ENCODE measurements at places on chromosomes 3 and 15.

GRCh38 chr15:61076598-61077170 lies 152.4 kb downstream of the RORA start:
- no peak for DNase-seq

DNA sequence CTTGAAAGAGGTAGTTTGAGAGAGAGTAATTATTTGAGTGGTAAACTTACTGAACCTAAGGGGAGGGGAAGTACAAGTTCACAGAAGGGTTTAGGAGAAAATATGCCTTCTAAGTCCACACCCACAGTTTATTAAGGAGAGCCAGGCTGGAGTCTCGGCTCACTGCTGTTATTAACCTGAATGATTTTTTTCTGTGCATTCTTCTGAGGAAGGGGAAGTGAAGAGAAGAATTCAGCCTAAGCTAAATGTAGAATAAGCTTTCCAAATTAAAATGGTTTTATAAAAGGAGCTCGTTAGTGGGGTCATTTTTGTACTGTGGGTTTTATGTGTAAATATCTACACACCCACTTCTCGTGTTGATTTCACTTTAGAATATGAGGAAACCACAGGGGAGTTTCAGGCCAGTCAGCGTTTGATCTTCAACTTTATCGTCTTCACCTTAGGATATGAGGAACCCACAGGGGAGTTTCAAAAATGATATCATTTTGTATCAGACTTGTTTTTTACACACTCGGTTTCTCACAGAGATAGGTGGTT lies 1.5 kb downstream of the WHAMM start:
- DNase-seq = no peak

- DNase-seq = no peak
These were observed 67.0 kb downstream of the SETD2 start for GRCh38 chr3:47096959-47097358.

- no peak for DNase-seq
These were observed at the start of gene CFAP161 for GRCh38 chr15:81133782-81134461. TSS of gene CFAP161 (plus strand) at chr15:81134270. CDS start at chr15:81134330, 60 bp downstream.

DNA sequence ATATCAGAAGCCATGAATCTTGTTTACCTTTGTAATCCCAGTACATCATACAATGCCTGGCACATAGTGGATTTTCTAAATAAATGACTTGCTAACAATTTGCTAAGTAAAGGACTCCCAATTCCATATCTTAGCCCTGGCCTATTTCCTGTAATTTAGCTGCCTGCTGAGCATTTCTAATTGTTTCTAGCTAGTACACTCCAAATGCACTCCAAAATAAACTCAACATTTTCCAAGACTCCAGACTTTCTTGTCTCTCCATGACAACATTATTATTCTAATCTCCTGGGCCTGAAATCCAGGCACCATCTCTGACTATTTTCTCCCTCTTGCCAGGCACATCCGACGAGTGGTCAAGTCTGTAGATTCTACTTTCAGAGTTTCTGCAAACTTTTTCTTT lies 773.5 kb downstream of the SQOR start:
- DNase-seq = no peak

DNA sequence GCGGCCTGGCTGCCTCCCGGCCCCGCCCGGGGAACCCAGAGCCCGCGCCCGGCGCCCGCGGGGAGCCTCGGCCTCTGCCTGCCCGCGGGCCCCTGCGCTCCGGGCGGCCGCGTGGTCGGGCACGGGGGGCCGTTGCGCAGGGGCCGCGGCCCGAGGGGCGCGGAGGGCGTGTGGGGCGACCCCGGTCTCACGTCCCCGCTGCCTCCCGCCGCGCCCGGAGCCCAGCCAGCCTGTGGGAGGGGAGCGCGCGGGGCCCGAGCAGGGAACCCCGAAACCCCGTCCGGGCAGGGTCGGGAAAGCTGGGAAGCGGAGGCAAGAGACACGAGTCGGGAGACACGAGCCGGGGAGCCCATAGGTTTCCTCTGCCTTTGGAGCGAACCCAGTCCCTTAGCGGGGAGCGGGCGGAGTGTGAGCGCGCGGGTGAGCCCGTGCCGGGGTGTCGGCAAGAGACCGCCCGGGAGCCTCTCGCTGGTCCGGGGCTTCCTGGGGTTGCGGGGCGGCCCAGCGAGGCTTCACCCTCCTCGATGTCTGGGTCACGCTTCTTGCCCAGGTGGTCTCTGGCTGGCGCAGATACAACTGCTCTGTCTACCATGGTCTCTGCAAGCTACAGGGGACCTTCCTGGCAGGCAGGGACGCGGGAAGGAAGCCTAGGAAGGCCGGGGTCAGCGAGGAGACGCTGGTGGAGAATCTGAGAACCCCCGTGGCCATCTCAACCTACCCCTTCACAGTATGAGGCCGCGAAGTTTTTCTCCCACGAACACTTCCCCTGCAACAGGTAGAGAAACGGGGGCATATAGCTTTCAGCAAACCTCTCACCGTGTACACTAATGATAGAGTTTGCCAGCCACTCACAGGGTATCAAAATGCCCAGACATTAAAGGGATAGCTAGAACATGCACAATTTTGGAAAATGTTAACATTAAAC lies 586 bp downstream of the LRRK1 start:
- DNase-seq = no peak

DNA sequence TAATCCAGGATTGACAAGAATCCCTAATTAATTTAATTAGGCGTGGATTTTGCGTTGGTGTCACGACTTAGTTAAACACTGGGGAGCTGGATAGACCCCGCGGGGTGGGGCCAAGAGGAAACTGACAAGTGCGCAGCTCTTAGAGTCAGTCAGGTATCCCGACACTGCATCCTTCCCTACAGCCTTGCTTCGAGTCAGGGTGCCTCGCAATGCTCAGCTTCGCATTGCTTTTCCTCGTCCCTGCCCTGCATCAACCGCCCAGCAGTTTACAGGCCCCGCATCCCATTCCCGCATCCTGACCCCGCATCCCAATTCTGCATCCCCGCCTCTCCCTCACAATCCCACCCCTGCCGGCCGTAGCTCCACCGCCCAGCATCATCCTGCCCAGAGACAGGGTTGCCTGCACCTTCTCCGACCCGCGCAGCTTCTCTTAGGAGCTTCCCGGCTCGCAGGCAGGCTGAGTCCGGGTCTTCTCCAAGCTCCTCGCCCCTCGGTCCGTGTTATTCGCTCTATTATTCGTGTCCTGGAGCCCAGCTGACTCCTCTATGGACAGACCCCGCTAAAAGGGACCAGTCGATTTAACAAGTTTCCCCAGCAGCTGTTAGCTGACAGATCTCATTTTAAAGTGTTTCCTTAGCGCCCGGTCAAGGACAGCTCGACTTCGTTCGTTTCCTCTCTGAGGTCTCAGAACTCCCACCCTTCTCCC lies 699 bp upstream of the SHOX2 start:
- DNase-seq = no peak

Measured in GM12892 (cell line).